ENCODE measurements at places on chromosomes 1 and 21.

DNA sequence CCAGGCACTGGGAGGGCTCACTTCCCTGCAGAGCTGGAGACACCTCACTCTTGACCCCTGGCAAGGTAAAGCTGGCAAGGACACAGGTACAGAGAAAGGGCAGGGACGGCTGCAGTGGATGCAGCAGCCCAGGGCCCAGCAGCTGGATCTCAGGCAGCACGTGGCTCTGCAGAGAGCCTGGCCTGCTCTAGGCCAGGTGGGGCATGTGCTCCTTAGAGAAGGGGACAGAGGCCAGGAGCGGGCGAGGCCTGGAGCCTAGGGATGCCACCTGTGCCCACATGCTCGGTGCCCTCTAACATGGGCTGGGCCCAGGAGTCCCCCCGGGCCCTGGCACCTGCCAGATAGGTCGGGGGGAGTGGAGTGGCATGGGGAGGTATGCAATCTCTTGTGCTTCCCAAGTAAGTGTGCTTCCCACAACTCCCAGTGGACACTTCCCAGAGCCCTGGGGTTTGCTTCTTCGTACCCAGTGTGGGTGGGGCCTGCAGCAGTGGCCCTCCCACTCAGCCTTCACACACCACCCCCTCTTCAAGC lies 30.0 kb downstream of the WNT3A start:
- peak; percentile 50 for DNase-seq

GRCh38 chr1:201145816-201146215 lies 8.5 kb downstream of the TMEM9 start:
- no peak for DNase-seq

DNA sequence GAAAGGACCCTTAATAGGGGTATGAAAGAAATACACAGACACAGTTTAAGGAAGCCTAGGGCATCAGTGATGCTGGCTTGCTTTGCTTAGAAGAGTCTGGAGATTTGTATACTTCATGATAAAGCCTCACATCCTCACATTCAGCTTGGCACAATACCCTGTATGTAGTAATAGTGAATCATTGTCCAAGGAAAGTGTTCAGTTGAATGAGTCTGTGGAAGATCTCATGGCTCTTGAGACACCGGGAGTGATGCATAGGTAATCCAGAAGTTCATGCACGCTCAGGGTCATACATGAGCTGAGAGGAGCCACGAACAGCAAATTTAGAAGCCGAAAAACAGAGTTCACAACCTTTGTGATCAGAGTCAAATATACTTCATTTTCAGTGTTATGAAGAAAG lies 537.2 kb upstream of the TMPRSS15 start:
- DNase-seq = no peak

GRCh38 chr21:15383588-15383987 lies 318.8 kb upstream of the NRIP1 start:
- no peak for DNase-seq

DNA sequence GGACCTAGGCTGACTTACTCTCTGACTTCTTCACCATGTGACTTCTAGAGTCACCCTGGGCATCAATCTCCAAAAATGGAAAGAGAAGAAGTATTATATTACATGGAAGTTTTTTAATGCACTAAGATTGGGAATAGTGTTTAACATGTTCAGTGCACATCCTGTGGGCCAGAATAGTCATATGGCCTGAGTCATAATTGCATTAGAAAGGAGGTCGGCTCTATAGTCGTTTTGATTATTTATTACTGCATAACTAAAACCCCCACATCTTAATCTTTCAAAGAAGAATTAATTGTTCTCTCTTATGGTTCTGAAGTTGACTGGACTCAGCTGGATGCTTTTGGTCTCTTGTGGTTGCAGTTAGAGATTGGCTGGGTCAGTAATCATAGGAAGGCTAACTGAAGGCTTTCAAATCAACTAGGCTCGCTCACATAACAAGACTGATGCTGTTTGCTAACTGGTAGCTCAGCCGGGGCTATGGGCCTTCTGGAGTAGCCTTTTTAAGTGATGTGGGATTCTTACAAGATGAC lies 810.6 kb upstream of the ADGRL4 start:
- DNase-seq = no peak

GRCh38 chr1:208158640-208159554 lies 85.3 kb downstream of the PLXNA2 start:
- no peak for DNase-seq

DNA sequence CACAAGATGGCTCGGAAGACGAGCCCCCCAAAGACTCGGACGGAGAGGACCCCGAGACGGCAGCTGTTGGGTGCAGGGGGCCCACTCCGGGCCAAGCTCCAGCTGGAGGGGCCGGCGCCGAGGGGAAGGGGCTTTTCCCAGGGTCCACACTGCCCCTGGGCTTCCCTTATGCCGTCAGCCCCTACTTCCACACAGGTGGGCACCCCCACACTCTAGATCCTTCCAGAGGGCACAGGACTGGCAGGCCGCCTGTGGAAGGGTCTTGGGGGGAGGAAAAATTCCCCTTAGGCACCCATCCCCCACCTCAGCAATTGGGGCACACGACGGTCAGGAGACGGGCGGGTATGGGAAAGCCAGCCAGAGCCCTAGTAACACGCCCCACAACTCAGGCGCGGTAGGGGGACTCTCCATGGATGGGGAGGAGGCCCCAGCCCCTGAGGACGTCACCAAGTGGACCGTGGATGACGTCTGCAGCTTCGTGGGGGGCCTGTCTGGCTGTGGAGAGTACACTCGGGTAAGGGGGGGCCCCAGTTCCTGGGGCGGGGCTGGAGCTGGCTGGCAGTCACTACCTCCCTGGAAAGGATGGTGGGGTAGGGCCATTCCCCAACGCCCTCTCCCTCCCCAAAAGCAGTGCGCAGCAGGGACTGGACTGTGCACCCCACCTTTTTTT lies 16.1 kb downstream of the NOC2L start:
- DNase-seq = no peak

GRCh38 chr21:20644552-20644951 lies 353.7 kb upstream of the NCAM2 start:
- DNase-seq = no peak

- DNase-seq = no peak
Observed at GRCh38 chr1:201137579-201138310, 10.8 kb upstream of the ASCL5 start.

- no peak for DNase-seq
Observed at GRCh38 chr1:94608142-94608851, 66.7 kb upstream of the F3 start.

DNA sequence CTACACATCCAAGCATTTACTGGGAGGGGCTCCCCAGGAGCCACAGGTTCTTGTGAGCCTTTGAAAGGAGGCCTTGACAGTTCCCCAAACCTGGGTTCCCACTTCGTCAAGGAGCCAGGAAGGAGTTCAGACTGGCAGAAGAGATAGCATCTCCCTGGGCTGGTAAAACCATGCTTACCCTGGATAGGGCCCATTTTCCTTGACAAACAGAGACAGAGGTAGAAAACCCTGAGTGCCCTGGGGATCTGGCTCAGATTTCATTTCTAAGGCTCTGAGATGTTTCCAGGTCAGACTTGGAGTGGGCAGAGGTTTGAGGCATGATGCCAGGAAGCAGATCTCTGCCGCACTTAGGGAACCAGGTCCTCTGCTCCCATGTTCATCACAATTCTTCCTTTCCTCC lies 2.7 kb downstream of the ETNK2 start:
- DNase-seq = no peak

- peak; percentile 27 for DNase-seq
Observed at GRCh38 chr21:16194095-16194787, 464.5 kb downstream of the USP25 start.

GRCh38 chr1:44406737-44407429 lies 1.8 kb downstream of the RNF220 start:
- no peak for DNase-seq

DNA sequence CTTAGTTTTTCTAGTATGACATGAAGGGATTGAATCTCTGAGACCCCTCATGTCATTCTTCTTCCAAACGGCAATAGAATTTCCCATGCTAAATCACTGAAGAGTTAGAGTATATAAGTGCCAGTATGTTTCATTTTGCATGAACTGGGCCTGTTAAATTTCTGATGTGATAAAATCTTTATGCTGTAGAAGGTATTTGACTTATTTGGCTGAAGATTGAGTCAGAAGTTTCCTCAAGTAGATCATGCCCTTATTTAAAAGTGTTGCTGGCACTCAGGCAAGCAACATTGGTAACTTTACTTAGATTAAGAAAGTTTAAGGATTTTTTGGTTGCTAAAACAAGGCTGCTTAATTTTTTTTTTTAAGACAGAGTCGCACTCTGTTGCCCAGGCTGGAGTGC lies 13.3 kb downstream of the ATF6 start:
- no peak for DNase-seq
